Articular chondrocyte of knee joint (primary cell): ENCODE measurements at places on chromosomes 3 and 15. TPM values are rescaled to one million over a fixed set of nuclear protein-coding genes. Genes with fewer than 3 reads are reported as not detected.

The FAM3D gene
- not detected in 2 replicates for total RNA-seq

The RAB6B gene
- total RNA-seq, result 0.65 and 0.78 TPM in 2 replicates

The REC114 gene
- not detected in 2 replicates for total RNA-seq

The LTF gene
- total RNA-seq, result 0.26 TPM in 1 of 2 replicates, not detected in the other

The EFCC1 gene
- total RNA-seq, result under 0.01 TPM in 1 of 2 replicates, not detected in the other

The ALPK3 gene
- total RNA-seq, result 0.78 and 2.8 TPM in 2 replicates

The ZIC4 gene
- 0.13 and 0.54 TPM in 2 replicates for total RNA-seq

The SATB1 gene
- 11.1 and 14.1 TPM in 2 replicates for total RNA-seq

The KIF7 gene
- 21.9 and 22.0 TPM in 2 replicates for total RNA-seq

The DPPA2 gene
- total RNA-seq, result not detected in 2 replicates

The ST3GAL6 gene
- 1.3 and 3.9 TPM in 2 replicates for total RNA-seq

The KY gene
- 4.8 and 6.4 TPM in 2 replicates for total RNA-seq

The TRAIP gene
- total RNA-seq, result 2.1 and 3.1 TPM in 2 replicates

The CNTN6 gene
- total RNA-seq, result under 0.01 TPM in 1 of 2 replicates, not detected in the other

The FBXO22 gene
- total RNA-seq, result 27.7 and 29.9 TPM in 2 replicates
